ENCODE measurements at places on chromosomes 6 and 20. TPM values are rescaled to one million over a fixed set of nuclear protein-coding genes. Genes with fewer than 3 reads are reported as not detected.

Gene HLA-DQA1
- total RNA-seq, result 3.7 TPM

Gene RAB23
- 2.0 TPM for total RNA-seq

Gene SLC17A3
- 2.5 TPM for total RNA-seq

Gene TRIM15
- total RNA-seq, result 0.95 TPM

Gene PRRT1
- total RNA-seq, result 1.2 TPM

Gene MEI4
- not detected for total RNA-seq

Gene NRSN2
- 12.9 TPM for total RNA-seq

Gene UST
- total RNA-seq, result 1.6 TPM

Gene GINS1
- total RNA-seq, result 22.4 TPM

Gene ACOT13
- 26.5 TPM for total RNA-seq

Gene LHFPL5
- not detected for total RNA-seq

Gene RAB22A
- total RNA-seq, result 12.3 TPM

Gene ZNFX1
- total RNA-seq, result 37.8 TPM

Gene EFCAB8
- 2.7 TPM for total RNA-seq

Gene CST5
- not detected for total RNA-seq

Gene FUT9
- not detected for total RNA-seq

Gene FNDC1
- not detected for total RNA-seq

Gene ATRN
- total RNA-seq, result 11.6 TPM

Gene L3MBTL1
- 20.2 TPM for total RNA-seq

Gene PACRG
- total RNA-seq, result not detected
